ENCODE measurements at places on chromosomes 6 and 20.

- no peak for DNase-seq
These were observed 137.1 kb downstream of the LY86 start for GRCh38 chr6:6725468-6726209.

- no peak for DNase-seq
These were observed 134.5 kb downstream of the RPS12 start for GRCh38 chr6:132948889-132949288.

GRCh38 chr20:63178446-63178820 is 37.5 kb downstream of the YTHDF1 start:
- no peak for DNase-seq

DNA sequence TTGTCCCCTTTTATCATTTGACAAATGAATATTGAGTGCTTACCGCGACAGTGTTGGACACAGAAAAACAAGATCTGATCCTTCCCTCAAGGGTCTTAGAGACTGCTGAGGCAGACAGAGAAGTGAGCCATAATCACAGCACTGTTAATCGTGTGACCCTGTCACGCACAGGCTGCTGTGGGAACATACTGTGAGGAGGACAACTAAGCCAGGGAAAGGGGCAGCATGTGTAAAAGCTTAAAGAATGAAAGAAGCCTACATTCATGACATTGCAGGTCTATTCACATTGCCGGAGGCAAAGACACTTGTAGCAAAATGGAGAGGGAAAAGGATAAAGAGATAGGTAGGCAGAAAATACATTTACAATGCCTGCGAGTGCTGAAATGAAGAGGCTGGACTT is 32.7 kb downstream of the TRDN start:
- no peak for DNase-seq

GRCh38 chr20:40435146-40435895 is 253.7 kb downstream of the MAFB start:
- no peak for DNase-seq

- peak; percentile 47 for DNase-seq
These were observed 7.3 kb upstream of the COL9A1 start for GRCh38 chr6:70310063-70310694.

GRCh38 chr6:90028066-90028778 is 134.0 kb downstream of the GJA10 start:
- DNase-seq = peak; percentile 35

GRCh38 chr6:20313051-20313450 is 88.6 kb upstream of the E2F3 start:
- DNase-seq = no peak

GRCh38 chr6:70886661-70887060 is 70.2 kb downstream of the B3GAT2 start:
- DNase-seq = no peak

GRCh38 chr6:151063352-151063751 is 176.4 kb upstream of the AKAP12 start:
- peak; percentile 79 for DNase-seq

DNA sequence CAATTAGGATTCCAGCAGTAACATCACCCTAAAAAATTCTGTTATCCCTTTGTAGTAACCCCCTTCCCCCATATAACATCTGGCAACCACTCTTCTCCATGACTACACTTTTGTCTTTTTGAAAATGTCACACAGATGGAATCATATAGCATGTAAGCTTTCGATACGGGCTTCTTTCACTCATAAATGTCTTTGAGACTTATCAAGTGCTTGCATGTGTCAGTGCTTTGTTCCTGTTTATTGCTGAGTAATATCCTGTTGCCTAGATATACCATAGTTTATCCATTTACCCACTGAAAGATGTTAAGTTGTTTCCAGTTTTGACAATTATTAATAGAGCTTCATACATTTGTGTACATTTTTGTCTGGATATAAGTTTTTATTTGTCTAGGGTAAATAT is 10.4 kb upstream of the SNPH start:
- no peak for DNase-seq

GRCh38 chr6:98764373-98764911 is 69.9 kb upstream of the POU3F2 start:
- DNase-seq = no peak

DNA sequence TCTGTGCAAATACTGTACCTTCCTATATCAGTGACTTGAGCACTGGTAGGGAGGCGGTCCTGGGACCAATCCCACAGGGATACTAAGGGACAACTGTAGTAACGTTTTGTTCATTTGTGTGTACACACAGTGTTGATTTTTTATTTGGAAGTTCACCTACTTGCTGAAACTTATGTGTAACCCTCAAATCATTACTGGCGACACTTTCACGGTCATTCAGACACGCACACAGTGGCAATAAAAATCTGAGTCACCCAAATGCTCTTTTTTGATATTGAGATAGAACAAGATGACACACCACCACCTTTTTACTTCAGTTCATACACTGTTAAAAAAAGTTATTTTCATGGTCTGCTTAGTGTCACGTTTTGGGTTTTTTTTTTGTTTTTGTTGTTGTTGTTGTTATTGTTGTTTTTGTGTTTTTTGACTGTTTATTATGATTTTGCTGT is 79.8 kb downstream of the QKI start:
- DNase-seq = no peak

DNA sequence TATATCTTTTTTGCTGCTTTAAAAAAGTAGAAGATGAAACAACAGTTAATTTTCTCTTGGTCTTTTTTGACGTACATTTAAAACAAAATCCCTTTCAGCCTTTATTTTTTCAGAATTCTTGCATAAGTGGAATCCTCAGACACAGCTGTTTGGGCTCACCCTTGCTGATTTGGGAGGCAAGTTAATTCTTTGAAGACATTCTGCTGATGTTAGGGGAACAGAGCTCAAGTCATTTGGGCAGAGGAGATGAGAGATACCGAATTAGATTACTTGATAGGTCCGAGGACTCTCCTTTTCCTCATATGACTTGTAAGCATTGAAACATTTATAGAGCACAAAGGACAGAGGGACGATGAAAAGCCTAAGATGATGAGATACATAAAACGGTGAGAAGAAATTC is 567.9 kb upstream of the CITED2 start:
- no peak for DNase-seq

GRCh38 chr6:128394167-128394566 is 126.2 kb downstream of the PTPRK start:
- peak; percentile 23 for DNase-seq

- DNase-seq = peak; percentile 94
These were observed 273.3 kb downstream of the ALDH8A1 start for GRCh38 chr6:134676307-134677281.

GRCh38 chr6:152642578-152643375 is 5.6 kb upstream of the SYNE1 start:
- DNase-seq = peak; percentile 29

DNA sequence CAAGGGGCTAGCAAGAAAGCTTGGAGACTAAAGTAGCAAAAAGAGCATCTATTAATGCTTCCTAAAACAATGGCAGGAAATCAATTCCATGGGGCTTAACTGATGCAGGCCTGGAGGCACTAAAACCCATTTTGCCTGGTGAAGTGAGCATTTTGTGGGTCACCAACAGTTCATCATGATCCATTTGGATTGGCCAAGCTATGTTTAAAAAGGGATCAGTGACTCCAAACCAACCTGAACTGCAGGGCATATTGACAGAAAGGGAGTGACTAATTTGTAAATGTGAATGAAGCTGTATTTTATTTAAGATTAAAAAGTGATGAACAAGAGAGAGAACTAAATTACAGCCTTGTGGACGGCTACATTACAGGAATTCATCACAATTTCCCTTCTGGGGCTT is 132.0 kb downstream of the PCSK2 start:
- no peak for DNase-seq

- no peak for DNase-seq
These were observed 22.0 kb downstream of the SOX4 start for GRCh38 chr6:21615504-21615903.

DNA sequence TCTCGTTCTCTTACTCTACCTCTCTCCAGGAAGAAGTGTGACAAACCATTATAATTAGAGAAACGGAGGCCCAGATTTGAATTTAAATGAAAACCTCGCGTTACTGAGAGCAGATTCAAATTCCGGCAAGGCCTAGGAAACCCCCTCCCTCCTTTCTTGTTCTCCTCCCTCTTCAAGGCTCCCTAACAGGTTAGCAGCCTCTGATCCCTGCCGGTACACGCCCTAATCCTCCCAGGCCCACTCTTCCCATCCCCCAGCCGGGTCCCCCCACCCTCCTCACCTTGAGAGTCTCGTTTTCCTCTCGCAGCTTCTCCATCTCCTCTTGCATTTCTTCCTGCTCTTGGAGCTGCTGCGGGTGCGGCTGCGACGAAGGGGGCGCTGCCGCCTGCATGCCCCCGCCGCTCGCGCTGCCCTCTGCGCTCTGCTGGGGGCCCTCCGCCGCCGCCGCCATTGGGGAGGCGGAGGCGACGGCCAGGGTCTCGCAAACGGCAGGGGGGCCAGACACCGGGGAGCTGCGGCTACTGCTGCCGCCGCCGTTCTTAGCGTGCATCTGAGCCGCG is 3.8 kb downstream of the MTCL3 start:
- DNase-seq = peak; percentile 9

DNA sequence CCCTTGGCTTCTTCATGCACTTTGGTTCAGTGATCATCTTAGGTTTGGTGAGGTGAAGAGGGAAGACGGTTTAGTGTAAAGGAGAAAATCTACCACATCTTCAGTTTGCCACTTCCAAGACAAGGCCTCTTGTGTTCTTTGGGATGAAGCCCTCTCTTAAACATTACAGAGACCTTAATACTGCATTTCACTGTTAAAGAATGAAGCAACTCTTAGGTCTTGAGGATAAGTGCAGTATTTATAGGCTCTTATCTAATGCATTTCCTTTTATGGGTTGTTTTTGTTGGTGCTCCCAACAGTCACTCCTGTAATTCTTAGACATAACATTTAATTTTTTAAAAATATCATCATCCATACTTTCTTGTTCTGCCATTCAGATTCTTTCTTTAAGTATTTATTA is 139.9 kb upstream of the LAMP5 start:
- no peak for DNase-seq

DNA sequence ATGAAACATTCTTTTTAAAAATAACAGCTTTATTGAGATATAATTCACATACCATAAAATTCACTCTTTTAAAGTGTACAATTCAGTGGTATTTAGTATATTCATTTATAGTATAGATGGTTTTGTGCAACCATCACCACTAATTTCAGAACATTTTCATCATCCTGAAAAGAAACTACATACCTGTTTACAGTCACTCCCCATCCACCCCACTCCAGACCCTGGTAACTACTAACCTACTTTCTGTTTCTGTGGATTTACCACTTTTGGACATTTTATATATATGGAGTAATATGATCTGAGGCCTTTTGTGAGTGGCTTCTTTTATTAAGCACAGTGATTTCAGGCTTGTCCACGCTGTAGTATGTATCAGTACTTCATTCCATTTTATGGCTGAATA is 2.5 kb upstream of the TMEM217 start:
- DNase-seq = no peak

DNA sequence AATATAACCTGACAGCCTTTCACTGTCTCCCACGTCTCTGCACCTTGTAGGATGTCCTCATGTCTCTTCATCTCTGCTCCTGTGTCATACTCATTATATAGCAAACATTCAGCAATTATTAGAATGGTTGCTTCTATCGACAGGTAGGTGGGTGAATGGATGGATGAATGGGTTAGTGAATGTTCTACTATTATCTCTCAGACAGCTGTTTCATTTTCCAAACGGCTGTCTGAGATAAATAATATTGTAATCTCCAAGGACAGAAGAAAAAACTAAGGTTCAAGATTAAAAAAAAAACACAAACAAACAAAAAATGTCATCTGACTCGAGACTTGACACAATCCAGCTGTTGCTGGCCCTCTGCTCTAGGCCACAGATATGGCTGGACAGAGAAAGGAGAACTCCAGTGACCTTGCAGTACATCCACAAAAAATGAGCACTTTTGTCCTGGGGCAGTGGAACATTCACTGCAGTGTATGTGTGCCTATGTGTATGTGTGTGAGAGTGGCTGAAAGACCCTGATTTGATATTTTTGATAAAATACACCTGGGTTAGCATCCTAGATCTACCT is 2.1 kb downstream of the HNF4A start:
- DNase-seq = no peak

Data from amniotic epithelial cell (primary cell).